Peyer's patch (tissue), 4 donors: ENCODE measurements at places on chromosomes 7 and 10. TPM values are rescaled to one million over a fixed set of nuclear protein-coding genes. Genes with fewer than 3 reads are reported as not detected.
A peak's percentile ranks its signal among the peaks of the same experiment; 100 is the strongest.

The EN2 gene
- total RNA-seq, result not detected

GRCh38 chr10:86100581-86101061 lies 266.0 kb downstream of the GRID1 start:
- H3K4me1 ChIP-seq, result no peaks in the 10 kb centered on the region
- no peaks in the 10 kb centered on the region for H3K27me3 ChIP-seq
- no peak overlapping the region for H3K27ac ChIP-seq
- DNase-seq, result no peak

The GIMAP5 gene
- total RNA-seq, result 27.6 TPM

DNA sequence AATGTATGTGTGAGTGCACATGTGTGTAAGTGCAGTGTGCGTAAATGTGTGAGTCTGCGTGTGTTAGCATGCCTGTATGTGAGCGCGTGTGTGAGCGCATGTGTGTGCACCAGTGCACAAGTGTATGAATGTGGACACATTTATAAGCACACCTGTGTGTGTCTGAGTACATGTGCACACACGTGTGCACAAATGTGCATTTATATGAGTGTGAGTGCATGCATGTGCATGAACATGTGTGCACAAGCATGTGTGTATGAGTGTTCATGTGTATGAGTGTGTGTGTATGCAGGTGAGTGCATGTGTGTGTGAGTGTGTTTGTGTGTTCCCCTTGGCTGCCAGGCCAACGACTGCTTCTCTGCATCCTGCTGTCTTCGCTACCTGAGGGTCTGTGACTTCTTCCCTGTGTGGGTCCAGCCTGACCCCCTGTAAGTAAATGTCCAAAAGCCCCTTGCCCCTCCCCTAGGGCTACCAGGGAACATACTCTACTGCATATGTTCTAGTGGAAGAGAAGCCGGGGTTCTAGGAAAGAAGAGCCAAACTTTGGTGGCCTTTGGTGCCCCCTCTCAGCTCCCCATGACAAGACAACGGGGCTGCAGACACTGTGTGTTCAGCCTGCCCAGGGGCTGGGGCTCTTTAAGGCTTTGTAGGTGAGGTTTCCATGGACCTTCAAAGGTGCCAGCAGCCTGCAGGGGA lies 17.0 kb downstream of the GOLGA7B start:
- H3K4me3 ChIP-seq, result no peak overlapping the region
- peaks cover 5% of the 10 kb centered on the region for H3K4me1 ChIP-seq
- H3K36me3 ChIP-seq, result no peaks in the 10 kb centered on the region
- H3K27ac ChIP-seq, result no peak overlapping the region
- H3K27me3 ChIP-seq, result no peaks in the 10 kb centered on the region
- DNase-seq, result no peak

The MSS51 gene
- total RNA-seq, result 7.5 TPM

DNA sequence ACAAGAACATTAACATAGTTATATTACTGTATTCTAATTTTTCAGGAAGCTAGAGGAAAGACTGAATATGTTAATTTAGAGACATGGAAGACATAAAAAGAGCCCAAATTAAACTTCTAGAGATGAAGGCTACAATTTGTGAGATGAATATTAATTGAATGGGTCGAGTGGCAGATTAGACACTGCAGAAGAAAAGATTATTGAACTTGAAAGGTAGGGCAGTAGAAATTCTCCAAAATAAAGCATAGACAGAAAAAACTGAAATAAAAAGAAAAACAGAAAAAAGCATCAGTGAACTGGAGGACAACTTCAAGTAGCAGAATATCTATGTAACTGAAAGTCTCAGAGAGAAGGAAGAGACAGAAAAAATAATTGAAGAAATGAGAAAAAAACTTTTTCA lies 274.3 kb upstream of the IMMP2L start:
- H3K4me1 ChIP-seq, result no peaks in the 10 kb centered on the region
- DNase-seq, result no peak
- H3K27ac ChIP-seq, result no peak overlapping the region
- H3K36me3 ChIP-seq, result no peaks in the 10 kb centered on the region

The SSC4D gene
- not detected for total RNA-seq

GRCh38 chr10:37856881-37857286 lies 526 bp downstream of the ZNF248 start:
- H3K36me3 ChIP-seq, result peaks cover 10% of the 10 kb centered on the region
- peak overlapping the region; percentile 93 for H3K27ac ChIP-seq
- DNase-seq, result peak; percentile 53
- no peaks in the 10 kb centered on the region for H3K4me1 ChIP-seq
- no peaks in the 10 kb centered on the region for H3K27me3 ChIP-seq
